ENCODE measurements at places on chromosomes 12 and 14.

GRCh38 chr12:52126605-52127578, 47.4 kb downstream of the SMIM41 start:
- no peak for DNase-seq

DNA sequence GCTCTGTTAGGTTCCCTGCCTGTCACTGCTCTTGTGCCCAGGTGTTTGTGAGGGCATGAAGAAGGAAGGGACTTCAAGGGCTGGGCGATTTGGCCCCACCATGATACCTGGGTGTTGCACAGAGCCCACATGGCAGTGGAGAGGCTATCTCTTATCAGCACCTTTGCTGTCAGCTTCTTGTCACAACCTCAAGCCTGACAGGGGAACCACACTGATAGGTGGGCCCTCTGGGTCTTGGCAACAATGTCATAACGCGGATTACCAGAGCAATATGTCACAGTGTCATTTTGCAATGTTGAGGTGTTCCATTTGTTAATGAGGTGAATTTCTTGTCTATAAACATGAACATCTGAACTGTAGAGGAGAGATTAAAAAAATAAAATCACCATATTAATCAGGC, 22.9 kb upstream of the CACNA1C start:
- DNase-seq = peak; percentile 47

DNA sequence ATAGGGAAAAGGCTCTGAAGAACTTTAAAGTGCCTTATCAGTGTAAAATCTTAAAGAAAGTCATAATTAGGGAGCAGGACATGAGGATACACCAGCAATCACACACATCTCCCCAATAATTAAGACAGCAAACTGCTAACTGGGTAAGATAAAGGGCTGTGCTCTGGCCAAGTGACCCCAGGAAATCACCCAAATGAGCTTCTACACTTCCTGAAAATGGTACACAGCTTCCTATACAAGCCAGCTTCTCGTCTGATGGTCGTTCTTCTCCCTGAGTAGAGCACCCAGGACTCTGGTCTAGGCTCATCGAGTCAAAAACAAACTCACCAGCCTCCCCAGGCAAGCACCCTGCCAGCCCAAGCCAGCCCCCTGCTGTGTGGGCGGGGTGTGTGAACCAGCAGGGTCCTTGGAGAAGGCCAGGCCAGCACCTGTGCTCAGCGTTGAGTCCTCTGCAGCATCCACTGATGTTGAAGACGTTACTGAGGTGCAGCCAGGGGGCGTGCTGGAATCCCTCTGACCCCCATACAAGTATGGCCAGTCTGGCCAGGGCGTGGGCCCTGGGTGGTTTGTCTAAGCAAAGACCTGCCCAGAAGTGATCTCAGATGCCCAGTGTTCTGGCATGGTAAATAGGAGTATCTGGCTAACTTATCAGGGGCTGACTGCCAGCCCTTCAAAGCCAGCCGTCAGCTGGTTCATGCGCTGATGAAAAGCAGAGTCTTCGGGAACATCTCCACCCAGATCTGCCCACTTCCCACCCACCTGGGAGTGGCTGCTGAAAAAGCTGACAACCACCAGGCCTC, 41.4 kb downstream of the ACTN1 start:
- no peak for DNase-seq

- no peak for DNase-seq
Observed at GRCh38 chr12:9134981-9135628, 19.4 kb upstream of the A2M start.

GRCh38 chr14:104299993-104300761, 161.8 kb downstream of the KIF26A start:
- no peak for DNase-seq

GRCh38 chr14:64713677-64714076, 9.5 kb downstream of the PLEKHG3 start:
- no peak for DNase-seq

- DNase-seq = no peak
Observed at GRCh38 chr14:56650048-56650447, 70.5 kb downstream of the TMEM260 start.

GRCh38 chr12:7107636-7108002, 1.4 kb downstream of the C1RL start:
- DNase-seq = no peak

DNA sequence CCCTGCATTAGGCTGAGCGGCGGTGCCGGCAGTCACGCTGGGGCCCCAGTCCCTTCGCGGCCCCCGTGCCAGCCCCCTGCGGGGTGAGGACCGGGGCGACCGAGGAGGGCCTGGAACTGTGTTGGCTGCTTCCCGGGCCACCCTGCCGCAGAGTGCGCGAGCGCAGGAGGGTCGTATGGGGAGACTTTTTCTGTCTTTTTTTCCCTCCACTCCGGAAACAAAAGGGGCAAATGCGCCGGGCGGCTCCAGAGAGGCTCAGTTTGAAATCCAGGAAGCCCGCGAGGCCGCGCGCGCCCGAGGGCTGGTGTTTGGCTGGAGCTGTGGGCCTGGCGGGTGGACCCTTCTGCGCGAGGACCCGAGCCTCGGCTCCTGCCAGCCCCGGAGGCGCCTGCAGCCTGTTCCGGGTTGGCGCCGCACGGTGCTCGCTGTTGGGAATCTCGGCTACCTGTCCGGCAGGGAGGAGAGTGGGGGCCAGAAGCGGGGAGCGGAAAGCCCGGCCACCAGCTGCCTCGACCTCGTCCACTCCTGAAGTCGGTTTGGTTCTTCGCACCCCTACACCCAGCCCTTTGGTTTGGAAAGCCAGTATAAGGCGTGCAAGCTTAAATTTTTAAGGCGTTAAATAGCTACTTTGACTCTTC, 638 bp downstream of the PLEKHG3 start:
- DNase-seq = no peak

DNA sequence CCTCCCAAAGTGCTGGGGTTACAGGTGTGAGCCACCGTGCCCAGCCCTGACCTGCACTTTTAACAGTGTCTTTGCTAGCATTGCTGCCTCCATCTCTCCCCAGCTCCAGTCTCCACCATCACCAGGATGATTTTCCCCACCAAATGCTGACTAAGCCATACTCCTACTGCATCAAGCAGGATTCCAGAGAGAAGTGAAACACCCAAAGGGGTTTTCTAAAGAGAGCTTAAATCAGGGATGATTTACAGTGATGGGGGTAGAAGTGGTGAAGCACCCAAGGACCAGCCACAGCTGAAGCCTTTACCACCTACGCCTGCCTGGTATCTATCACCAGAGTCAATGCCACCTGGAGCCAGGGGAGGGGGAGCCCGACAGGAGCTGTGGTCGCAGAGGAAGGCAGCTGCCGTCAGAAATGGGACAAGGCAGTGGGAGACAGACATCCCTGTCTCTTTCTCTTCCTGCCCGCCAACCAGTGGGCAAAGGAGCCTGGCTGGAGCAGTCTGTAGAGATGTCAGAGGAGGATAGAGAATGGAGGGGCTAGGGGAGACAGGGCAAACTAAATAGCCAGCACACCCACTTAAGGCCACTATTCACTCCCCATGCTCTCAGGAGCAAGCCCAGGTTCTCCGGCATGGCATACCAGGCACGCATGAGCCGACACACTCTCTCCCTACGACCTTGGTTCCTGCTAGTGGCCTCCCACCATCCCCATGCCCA, 22.4 kb upstream of the CD9 start:
- DNase-seq = no peak

GRCh38 chr12:33942172-33942571, 80.1 kb upstream of the ALG10 start:
- DNase-seq = no peak

- no peak for DNase-seq
Observed at GRCh38 chr12:69468237-69469026, 1.8 kb upstream of the FRS2 start.

GRCh38 chr14:64698903-64699302, 5.3 kb upstream of the PLEKHG3 start:
- DNase-seq = no peak

GRCh38 chr12:69415471-69416275, 54.5 kb upstream of the FRS2 start:
- peak; percentile 17 for DNase-seq

Measured in hematopoietic multipotent progenitor cell treated with erythropoietin and hydrocortisone succinate and interleukin-3 and kit ligand, for 15 days (in vitro differentiated cells).